Naive thymus-derived CD8-positive, alpha-beta T cell (primary cell): ENCODE measurements at places on chromosomes 7 and 10.

DNA sequence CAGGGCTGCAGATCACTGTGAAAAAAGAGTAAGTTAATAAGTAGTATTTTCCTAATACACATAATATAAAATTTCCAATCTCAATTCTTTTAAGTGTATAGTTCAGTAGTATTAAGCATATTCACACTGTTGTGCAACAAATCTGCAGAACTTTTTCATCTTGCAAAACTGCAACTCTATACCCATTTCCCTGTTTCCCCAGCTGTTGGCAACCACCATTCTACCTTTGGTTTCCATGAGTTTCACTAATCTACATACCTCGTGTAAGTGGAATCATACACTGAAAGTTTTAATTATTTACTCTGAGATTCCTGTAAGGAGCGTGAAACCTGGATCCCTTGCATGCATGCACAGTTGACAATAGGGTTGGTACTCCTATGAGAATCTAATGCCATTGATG, 155.4 kb downstream of the ZPBP start:
- no peak for DNase-seq

DNA sequence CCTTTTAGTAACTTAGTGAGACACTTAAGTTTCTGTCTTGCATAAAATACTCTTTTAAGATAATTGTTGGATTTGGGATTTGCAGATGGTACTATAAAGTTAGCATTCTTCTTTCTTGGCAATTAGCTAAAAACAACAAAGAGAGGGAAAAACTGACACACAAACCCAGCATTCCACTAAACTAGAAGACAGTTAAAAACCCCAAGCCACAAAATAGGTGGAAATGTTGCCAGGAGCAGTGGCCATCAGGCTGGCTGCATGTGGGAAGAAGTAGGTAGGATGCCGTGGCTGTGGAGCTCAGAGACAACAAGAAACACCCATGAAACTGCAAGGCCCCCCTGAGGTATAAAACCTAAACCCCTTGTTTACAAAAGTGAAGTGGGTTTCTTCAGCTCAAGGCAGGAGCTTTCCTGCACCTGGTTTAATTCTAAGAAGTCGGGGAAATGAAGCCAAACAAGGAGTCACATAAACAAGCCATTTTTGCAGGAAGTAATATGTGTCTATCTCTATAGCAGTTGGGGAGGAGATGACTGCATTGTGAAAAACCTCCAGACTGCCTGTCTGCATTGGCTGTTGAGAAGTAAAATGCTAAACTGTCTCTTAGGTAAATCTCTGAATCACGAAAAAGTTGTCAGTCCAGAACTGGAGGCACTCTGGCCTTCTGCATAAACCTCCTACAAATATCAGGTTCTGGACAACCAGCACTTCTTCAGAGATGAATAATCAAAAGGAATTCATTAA, 9.5 kb downstream of the RAB18 start:
- no peak for DNase-seq

- DNase-seq, result no peak
Measured at GRCh38 chr10:89478085-89478738, 57.2 kb downstream of the SLC16A12 start.

GRCh38 chr7:36207451-36208291, 54.6 kb downstream of the EEPD1 start:
- no peak for DNase-seq

- DNase-seq, result no peak
Measured at GRCh38 chr7:102842284-102842683, 70.5 kb upstream of the LRRC17 start.

GRCh38 chr7:139482662-139483466, 609 bp downstream of the KLRG2 start:
- no peak for DNase-seq

DNA sequence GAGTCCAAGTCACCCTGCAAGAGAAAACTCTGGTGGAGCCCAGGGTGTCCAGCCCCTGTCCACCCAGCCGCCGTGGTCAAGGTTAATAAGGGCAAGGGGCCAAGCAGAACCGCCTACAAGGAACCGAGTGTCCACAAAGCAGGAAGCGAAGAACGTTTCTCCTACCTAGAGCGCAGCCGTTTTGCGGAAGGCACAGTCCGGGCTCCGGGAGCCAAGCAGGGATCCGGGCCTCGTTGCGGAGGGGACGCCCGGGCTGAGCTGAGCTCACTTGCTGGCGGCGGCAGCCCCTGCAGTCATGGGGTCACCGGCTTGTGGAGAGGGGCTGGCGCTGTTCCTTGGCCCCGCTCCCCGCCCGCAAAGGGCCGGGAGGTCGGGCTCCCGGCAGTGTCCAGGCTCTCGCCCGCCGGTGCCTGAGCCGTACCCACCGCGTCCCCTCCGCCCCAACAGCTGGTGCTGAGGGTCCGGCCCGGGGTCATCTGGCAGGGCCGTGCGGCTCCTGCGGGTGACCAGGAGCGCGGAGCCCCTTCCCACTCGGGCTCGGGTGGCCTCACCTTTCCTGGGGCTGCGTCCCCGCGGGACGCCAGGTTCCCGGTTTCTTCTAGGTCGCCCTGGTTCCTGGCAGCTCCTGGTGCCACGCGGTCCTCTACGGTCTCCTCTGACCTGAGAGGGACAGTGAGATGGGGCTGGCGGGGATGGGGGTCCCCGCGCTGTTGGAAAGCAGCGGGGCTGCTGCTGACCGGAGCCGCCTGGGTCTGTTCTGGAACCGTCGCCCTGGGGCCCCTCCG, 14.0 kb upstream of the ZNF273 start:
- no peak for DNase-seq

DNA sequence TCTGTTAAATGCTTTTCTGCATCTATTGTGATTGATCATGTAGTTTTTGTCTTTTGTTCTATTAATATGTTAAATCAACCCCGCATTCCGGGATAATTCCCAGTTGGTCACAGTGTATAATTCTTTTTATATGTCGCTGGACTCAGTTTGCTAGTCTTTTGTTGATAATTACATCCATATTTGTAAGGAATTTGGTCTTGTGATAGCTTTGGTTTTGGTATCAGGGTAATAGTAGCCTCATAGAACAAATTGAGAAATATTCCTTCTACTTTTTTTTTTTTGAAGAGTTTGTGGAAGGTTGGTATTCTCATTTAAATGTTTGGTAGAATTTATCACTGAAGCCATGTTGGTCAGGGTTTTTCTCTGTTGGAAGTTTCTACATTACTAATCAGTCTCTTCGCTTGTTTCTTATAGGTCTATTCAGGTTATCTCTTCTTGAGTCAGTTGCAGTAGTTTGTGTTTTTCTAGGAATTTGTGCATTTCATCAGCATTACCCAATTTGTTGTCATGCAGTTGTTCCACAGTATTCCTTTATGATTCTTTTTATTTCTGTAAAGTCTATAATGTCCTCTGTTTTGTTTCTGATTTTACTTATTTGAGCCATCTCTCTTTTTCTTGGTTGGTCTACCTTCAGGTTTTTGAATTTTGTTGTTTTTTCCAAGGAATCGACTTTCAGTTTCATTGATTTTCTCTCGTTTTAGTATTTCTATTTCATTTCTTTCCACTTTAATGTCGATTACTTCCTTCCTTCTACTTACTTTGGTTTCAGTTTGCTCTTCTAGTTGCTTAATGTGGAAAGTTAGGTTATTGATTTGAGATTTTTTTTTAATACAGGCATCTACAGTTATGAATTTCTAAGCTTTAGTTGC, 64.6 kb upstream of the GJD4 start:
- no peak for DNase-seq

DNA sequence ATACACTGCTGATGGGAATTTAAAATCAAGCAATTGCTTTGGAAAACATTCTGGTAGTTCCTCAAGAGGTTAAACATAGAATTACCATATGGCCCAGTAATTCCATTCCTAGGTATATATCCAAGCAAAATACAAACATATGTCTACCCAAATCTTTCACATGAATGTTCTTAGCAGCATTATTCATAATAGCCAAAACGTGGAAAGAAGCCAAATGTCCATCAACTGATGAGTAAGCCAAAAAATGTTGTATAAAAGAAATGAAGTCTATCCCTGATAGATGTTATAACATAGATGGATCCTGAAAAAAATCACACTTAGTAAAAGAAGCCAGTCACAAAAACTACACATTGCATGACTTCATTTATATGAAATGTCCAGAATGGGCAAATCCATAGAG, 893.0 kb downstream of the SORCS3 start:
- DNase-seq, result no peak

GRCh38 chr7:114062810-114063209, 144.0 kb upstream of the PPP1R3A start:
- DNase-seq, result no peak

- DNase-seq, result peak; percentile 81
Measured at GRCh38 chr10:72048450-72049124, 39.8 kb downstream of the SPOCK2 start.

- DNase-seq, result no peak
Measured at GRCh38 chr7:127380479-127380878, 12.0 kb downstream of the ZNF800 start.

- DNase-seq, result no peak
Measured at GRCh38 chr10:45052700-45053099, 52.0 kb downstream of the ZNF22 start.

DNA sequence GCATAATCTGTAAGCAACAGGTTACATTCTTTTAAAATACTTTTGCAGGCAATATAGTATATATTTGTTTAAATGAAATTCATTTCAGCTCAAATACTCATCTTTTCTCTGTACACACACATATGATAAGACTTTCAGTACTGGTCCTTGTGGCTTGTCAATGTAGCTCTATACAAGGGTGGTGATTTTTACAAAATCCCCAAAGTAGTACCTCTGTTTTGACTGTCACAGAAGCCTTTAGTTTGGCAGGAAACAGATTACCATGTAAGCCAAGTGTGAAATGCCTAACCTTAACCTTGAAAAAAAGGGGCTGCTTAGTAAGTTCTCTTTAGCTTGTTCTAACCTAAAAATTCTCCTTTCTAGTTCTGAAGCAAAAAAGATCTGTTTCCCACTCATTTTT, 87.9 kb downstream of the KCND2 start:
- DNase-seq, result no peak

- no peak for DNase-seq
Measured at GRCh38 chr10:89147256-89147655, 59.9 kb downstream of the CH25H start.

- no peak for DNase-seq
Measured at GRCh38 chr10:121240556-121240955, 357.7 kb downstream of the FGFR2 start.
